NCI-H1417 (cell line): ENCODE measurements at places on chromosomes 13 and 19.
A peak's percentile ranks its signal among the peaks of the same experiment; 100 is the strongest.

DNA sequence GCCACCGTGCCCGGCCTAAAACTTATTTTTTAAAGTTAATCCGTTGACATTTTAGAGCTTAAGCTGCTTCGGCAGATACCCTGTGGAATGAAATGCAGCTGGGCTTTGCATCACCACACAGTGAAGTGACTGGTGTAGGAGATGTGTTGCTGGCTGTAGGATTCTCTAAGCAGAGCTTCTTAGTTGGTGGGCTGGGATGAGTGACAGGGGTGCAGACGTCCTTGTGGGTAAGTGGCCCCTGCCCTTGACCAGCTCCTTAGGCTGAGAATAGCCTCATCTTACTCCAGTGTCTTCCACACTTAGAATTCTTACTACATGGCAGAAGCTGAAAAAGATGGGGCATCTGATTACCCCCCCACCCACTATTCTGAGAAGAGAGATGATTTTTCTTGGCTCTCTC lies 11.6 kb downstream of the GATAD2A start:
- DNase-seq = no peak

- DNase-seq = no peak
These were observed 998 bp downstream of the NFKBIB start for GRCh38 chr19:38900743-38901190.

DNA sequence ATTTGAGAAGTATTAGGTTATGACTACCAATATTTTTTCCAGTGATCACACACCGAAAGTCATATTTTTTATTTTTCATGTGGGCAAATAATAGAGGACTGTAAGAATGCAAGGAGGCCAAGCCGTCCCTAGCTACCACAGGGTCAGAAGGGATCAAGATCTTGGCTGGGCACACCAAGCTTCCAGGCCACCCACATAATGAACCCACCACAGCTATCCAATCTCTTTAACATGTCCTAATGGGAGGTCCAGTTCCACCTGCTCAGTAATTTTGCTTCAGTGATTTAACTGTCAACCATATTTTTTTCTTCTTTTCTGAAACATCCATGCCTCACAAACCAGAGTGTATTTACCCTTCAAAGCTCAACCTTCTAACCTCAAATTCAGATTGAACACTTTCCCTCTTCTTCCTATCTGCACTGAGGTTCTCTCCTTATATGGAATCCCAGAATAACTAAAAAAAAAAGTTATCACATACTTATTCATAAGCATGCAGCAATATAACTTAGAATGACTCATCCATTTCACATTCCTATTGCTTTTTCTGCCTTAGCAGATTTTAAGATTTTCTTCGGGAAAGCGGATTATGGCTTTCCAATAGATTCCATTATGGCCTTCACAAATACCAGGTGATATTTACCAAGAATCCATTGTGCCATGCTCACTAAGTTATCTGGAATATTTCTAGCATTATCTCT lies 12.2 kb downstream of the ARGLU1 start:
- DNase-seq = no peak

DNA sequence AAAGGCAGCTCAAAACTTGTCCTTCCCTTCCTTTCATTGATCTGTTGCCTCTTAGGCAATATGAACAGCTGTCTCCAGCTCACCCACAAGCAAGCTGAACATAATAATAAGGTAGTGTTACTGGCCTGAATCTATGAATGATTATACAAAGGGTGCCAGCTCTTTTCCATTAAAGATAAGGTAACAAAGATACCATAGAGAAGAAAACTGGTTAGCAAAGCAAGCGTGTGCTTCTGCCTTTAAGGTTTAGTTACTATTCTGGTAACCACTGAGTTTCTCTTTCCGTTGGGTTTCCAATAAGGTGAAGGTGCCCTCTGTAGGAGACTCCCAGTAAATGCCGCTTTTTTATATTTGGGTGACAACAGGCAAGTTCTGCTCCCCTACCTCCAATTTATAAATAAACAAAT lies 12.1 kb upstream of the DACH1 start:
- DNase-seq = peak; percentile 50

DNA sequence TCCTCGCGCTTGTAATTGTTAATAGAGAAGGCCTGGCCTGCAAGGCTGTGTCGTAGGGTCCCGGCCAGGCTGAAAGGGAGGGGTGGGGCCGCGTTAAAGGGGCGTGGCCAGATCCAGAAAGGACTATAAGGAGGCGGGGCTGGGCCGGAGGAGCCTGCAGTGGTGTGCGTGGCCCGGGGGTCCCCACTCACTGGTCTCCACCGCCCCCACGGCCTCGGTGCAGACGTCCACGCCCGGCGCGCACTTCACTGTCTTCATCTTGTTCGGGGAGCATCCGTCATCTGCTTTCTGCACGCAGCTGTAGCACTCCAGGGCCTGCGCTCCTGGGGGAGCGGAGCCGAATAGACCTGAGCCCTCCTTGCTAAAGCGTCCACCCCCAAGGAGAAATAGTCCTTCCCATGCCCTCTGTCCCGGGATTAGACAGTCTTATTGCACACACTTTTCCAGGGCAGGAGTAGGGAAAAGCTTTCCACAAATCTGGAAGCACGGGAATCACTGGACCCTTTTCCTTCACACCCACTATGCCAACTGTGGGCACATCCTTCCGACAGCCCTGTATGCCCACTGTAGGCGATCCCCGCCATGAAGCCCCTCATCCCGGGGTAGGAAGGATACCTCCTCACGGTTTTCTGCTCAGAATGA lies 1.2 kb downstream of the LYPD3 start:
- no peak for DNase-seq

DNA sequence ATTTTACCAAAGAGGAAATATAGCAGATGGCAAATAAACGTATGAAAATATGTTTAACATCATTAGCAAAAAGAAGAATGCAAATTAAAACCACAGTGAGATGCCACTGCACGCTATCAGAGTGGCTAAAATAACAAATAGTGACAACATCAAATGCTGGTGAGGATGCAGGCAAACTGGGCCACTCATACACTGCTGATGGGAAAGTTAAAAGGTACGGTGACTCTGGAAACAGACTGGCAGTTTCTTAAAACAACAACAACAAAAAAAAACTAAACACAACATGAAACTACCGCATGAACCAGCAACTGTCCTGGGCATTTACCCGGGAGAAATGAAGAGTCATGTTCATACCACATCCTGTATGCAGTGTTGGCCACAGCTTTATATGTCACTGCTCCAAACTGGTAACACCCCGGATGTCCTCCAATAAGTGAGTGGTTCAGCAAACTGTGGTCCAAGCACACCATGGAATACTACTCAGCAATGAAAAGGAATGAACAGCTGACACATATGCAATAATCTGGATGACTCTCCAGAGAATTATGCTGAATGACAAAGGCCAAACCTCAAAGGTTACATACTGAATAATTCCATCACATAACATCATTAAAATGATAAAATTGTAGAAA lies 22.3 kb downstream of the EPS15L1 start:
- DNase-seq = no peak

GRCh38 chr13:30142486-30143211 lies 164.7 kb downstream of the KATNAL1 start:
- DNase-seq = peak; percentile 8

DNA sequence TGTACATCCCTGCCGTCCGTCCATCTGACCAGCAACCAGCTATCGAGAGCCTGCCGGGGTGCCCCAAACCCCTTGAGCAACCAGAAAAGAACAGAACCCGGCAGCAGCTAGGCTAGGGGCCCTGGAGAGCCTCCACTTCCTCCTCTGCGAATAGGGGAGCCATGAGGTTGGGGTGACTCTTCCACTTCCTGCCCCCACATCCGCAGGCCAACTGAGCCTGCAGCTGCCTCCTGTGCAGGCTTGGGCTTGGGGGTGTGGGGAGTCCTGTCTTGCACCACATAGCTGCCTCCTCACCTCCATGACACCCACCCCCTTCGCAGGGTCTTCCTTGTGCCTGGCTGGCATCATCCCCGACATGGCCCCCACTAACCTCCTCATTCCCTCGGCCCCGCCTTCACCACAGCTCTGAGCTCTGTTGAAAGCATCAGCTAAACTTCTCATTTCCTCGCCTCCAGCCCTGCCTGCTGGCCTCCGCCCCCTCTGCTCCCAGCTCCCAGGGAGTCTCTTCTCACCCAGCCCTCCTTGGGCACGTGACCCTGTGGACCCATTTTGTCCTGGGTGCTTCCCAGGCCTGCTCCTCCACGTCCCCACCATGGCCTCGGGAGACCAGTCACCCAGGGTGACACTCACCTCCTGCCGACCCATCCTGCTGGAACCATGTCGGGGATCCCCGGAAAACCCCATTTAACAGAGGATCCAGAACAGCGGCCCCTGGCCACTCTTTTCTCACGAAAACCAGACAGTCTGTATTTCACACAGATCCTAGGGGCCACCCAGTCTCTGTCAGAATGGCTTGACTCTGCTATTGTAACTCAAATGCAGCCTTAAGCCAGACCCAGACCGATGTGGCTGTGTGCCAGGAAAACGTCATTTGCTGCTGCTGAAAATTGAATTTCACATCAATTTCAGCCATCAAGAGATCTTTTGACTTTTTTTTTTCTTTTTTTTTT lies 50.4 kb downstream of the MYO9B start:
- no peak for DNase-seq

- DNase-seq = peak; percentile 37
These were observed 68.2 kb downstream of the LRCH1 start for GRCh38 chr13:46621133-46621532.

DNA sequence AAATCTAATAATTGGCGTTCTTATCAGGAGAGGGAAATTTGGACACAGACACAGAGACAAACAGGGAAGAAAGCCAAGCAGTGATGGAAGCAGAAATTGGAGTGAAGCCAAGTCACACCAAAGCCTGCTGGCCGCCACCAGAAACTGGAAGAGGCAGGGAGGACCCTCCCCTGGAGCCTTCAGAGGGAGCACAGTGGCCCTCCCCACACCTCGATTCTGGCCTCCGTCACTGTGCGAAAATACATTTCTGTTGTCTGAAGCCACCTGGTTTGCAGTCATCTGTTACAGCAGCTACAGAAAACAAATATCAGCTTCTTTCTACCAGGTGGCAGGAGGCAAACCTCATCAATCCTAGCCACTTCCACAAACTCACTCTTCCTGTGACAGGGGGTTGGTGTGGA lies 8.3 kb upstream of the TLE6 start:
- DNase-seq = peak; percentile 88

DNA sequence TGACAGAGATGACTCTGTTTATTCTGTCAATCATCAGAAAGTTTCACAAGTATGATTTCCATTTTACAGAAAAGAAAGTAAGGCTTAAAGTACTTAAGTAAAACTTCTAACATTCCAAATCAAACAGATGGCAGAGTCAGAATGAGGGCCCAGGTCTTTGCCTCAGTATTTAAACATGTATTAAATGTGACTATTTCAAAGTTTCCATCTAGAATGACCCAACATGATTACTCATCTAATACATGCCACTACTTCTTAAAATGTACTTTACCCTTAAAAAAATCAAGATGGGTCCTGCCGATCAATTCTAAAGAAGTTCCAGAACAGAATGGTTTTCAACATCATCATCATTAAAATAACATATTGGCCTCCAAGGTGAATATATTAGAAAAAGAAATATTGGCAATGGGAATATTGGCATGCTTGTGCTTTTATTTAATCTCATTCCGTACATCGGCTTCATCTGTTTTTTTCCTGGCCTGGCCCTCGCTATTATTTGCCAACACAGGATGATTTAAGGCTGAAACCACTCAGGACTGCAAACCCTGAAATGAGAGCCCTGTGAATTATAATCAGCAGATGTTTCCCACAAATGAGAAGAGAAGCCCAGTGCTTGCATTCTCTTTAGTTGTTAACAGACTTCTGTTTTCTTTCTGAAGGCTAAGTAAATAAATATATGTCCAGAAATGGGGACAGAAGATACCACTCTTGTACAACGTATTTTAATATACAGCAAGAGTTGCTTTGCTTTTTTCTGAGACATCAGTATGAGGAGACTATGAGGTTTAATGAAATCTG lies 340.0 kb downstream of the DNAJC15 start:
- peak; percentile 2 for DNase-seq

DNA sequence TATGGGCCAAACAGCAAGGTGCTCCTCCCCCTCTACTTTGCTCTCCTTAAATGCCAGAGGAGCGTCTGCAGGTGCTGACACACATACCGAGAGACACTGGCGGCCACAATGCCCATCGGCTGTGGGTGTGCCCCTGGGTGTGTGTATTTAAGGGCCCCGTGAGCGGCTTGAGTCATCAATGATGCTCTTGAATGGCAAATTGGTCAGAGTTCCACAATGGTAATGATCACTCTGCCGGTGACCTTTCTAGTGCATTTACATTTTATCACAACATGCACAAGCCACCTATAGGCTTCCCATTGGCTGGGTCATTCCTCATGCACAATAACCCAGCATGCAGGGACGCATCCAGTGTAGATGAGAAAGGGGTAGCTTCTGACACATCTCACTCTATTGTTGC lies 124.8 kb downstream of the ZNF536 start:
- no peak for DNase-seq

DNA sequence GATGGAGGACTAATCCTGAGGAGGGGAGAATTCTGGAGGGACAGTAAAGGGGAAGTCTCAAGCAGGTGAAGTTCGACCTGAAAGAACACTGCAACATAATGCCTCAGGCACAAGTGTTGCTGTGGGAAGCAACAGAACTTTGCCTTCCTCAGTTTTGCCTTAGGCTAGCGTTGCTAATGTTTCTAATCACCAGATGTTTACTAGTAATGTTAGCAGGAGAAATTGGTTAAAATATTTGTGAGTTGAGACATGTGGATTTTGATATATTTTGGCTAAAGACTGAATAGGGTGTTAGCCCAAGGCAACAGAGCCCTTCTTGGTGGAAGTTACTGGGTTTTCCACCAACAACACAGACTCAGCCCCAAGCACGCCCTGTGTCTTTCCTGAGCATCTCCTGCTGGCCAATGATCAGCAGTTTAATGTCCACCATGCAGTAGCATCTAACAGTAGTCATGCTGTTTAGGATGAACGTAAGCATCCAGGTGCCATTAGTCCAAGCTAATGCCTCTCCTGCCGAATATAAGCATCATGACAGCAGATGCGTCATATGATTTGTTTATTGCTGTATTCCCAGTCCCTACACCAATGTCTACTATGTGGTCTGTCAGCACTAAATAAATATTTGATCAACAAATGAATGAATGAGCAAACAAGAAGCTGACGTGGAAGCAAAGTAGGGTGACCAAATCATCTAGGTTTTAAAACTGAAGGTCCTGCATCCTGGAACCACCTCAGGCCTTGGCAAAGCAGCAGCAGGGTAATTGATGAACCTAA lies 511.9 kb upstream of the HTR2A start:
- DNase-seq = no peak

GRCh38 chr13:27679396-27679795 lies 57.7 kb downstream of the POLR1D start:
- DNase-seq = no peak

- no peak for DNase-seq
These were observed 97.3 kb upstream of the MCF2L start for GRCh38 chr13:112871742-112872141.

- DNase-seq = no peak
These were observed 14.6 kb downstream of the NLRP8 start for GRCh38 chr19:55962186-55962585.

GRCh38 chr19:52453324-52454094 lies at the start of gene ZNF578:
Gene ZNF578, plus strand, starts transcription at chr19:52453553. Its CDS starts 48,293 bp downstream, at chr19:52501846.
- DNase-seq = no peak

- no peak for DNase-seq
These were observed 9.2 kb downstream of the LGALS4 start for GRCh38 chr19:38803543-38803942.

GRCh38 chr13:21673789-21674489 lies 3.1 kb downstream of the FGF9 start:
- DNase-seq = peak; percentile 71

- DNase-seq = peak; percentile 88
These were observed 1.5 kb downstream of the KMT5C start for GRCh38 chr19:55341171-55341588.

- no peak for DNase-seq
These were observed 1.8 kb downstream of the FREM2 start for GRCh38 chr13:38688674-38689073.

- no peak for DNase-seq
These were observed 12.5 kb downstream of the MEIS3 start for GRCh38 chr19:47406711-47407416.
